ENCODE measurements at places on chromosomes 4 and X.
A peak's percentile ranks its signal among the peaks of the same experiment; 100 is the strongest.

GRCh38 chr4:86500527-86500926 lies 93.6 kb upstream of the PTPN13 start:
- DNase-seq = no peak

GRCh38 chrX:48937054-48937907 lies 18.5 kb upstream of the PIM2 start:
- no peak for DNase-seq

DNA sequence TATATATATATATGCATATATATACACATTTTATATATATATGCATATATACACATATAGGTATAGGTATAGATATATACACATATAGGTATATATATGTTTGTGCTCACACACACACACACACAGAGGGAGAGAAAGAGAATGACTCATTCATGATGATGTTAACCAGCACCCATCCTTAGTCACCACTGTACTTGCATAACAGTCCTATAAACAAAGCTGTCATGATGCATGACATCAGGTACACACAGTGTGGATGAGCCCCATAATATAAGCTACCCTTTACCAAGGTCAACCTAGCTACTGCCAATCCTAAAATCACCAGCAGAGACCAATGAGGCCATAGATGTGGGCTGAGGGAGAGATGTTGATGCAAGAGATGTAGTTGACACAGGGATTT lies 1408.0 kb downstream of the RAPGEF2 start:
- DNase-seq = no peak

GRCh38 chr4:143358923-143359643 lies 22.4 kb downstream of the GAB1 start:
- DNase-seq = no peak

DNA sequence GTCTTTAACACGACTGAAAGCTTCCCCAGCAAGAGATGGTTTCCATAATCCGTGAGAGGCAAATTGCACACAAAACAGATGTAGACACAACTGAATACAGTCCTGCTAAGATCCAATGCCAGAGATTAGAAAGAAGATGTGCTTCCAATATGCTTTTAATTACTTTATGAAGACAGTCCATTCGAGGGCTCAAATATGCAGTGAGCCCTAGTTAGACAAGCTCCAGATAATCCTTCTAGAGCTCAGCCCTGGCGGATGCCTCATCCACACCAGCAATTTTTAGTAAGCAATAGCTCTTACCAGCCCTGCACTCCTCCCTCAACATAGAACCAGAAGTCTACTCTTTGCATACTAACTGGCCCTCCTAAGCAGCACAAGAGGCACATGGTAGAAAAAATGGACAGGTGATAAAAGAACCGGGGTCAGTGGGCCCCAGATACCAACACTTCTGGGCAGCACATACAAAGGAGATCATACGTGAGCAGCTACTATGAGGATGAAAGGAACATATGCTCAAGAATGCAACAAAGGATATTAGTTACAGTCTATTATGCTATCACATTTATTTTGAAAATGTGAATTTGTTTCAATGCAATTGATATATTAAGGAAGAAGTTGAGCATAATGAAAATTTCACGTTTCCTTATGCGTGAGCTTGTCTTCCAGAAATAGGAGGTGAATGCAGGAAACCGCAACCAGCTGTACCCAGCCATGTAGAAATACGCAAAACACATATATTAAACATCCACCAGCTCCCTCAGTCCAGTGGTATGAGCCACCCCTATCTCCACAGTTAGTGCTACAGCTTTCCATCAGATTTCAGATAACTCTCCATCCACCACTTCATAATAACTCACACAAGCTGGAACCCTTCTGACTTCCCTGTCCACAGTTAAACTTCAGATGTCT lies 34.3 kb downstream of the GPC4 start:
- DNase-seq = no peak

- peak; percentile 75 for DNase-seq
Observed at GRCh38 chr4:1192091-1192492, 19.7 kb upstream of the SPON2 start.

GRCh38 chr4:117770269-117771102 lies 263.8 kb upstream of the NDST3 start:
- no peak for DNase-seq

- DNase-seq = no peak
Observed at GRCh38 chr4:1765409-1766072, 27.6 kb upstream of the FGFR3 start.

- no peak for DNase-seq
Observed at GRCh38 chr4:189001283-189001970, 862.2 kb downstream of the TRIML1 start.

GRCh38 chrX:15373976-15374375 lies 10.2 kb downstream of the VEGFD start:
- DNase-seq = no peak

GRCh38 chr4:6178757-6179156 lies 21.6 kb downstream of the JAKMIP1 start:
- DNase-seq = no peak

DNA sequence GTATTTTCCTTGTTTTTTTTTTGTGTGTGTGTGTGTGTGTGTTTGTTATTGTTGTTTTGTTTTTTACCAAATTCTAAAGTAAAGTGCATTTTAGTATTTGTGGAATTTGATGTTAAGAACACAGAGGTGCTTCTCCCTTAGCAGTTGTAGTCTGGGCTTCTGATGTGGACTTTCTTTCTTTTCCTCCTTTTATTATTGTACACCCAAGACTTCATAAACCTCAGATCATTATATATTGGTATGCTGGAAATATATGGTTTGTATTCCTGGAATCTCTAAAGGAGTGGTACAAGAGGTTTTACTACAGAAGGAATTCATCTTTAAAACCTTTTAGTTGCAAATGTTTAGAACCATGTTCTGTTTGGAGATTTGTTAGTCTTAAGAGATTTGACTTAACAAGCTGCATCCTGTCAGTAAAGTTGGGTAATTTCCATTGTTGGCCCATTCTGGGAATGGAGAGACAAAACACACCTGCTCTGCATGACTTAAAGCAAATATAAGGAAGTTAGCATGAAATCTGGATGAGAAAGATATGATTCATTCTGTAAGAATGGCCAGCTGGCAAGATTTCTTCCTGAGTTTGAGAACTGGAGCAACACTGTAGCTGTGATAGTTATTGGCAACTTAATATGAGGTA lies 64.0 kb downstream of the SMAD1 start:
- no peak for DNase-seq

GRCh38 chr4:112185740-112186670 lies 40.8 kb downstream of the FAM241A start:
- no peak for DNase-seq

DNA sequence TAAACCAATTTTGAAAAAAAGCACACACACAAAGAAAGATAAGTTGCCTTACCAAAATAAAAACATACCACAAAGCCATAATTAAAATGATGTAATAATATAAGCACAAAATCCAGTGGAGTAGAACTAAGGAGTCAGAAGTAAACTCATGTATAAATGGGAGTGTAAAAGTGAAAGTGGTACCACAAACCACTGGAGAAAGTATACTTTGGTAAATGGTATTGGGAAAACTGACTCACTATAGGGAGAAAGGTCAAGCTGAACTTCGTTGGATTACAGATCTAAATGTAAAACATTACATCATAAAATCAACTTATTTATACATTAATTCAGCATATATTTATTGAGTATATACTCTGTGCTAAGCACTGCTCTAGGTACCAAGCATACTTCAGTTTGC lies 46.3 kb upstream of the HHIP start:
- DNase-seq = no peak

GRCh38 chr4:87026800-87027495 lies 92.1 kb downstream of the AFF1 start:
- no peak for DNase-seq

- no peak for DNase-seq
Observed at GRCh38 chr4:82630079-82630478, 68.3 kb upstream of the TMEM150C start.

DNA sequence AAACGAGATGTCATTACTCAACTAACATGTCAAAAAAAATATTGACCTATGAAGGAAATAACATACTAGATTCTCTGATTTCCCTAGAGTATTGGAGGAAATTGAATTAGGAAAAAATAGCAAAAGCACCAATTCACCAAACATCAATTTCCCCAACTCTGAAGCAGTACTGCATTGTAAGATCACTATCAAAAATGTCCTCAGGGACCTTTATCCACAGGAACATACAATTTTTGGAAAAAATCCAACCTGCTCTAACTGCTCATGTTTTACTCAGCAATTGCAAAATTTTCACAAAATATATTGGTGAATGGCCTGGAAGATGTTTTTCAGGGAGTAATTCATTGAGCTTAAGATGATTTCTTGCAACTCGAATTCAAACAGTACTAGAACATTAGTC lies 239.0 kb upstream of the GIMD1 start:
- no peak for DNase-seq
